ENCODE measurements at places on chromosomes 6 and 20.
A peak's percentile ranks its signal among the peaks of the same experiment; 100 is the strongest.

GRCh38 chr6:47134476-47135189, 92.5 kb upstream of the ADGRF1 start:
- DNase-seq, result no peak

GRCh38 chr6:53960311-53960710, 150.9 kb upstream of the MLIP start:
- DNase-seq, result no peak

- no peak for DNase-seq
These were observed 26.7 kb downstream of the GTSF1L start for GRCh38 chr20:43699941-43700565.

GRCh38 chr20:59822291-59823029, 111.0 kb downstream of the SYCP2 start:
- DNase-seq, result no peak

- DNase-seq, result no peak
These were observed 3.9 kb upstream of the WFDC2 start for GRCh38 chr20:45465491-45466266.

GRCh38 chr20:19620446-19620845, 137.6 kb upstream of the RIN2 start:
- DNase-seq, result no peak

DNA sequence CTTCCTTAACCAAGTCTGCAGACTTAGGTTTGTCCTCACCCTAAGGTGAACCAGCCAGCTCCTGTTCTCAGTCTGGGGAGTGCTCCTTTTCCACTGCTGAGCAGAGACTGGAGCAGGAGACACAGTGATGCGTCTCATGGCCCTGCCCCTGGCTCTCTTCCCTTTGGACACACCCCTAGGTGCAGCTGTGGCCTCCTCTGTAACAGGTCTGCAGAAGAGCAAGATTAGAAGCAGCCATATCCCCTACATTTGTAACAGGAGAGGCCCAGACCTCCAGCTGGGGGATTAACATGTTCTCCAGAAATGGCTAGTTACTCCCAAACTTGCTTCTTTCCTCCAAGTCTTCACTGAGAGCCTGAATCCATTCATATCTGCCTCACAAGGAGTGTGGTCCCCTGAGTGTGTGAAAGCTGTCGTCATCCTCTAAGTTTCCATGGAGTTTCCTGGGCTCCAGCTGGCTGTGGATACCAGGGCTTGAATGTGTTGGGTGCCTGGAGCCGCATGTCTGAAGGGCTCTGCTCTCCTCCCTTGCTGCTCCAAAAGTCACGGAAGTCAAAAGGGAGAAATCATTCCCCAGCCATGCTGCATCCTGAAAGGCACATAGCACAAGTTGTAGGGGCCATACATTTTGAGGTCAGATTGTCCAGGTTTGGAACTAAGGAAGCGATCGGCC, 57.7 kb downstream of the PPP1R14C start:
- no peak for DNase-seq

- DNase-seq, result no peak
These were observed 573.6 kb downstream of the PRKN start for GRCh38 chr6:162154001-162154400.

DNA sequence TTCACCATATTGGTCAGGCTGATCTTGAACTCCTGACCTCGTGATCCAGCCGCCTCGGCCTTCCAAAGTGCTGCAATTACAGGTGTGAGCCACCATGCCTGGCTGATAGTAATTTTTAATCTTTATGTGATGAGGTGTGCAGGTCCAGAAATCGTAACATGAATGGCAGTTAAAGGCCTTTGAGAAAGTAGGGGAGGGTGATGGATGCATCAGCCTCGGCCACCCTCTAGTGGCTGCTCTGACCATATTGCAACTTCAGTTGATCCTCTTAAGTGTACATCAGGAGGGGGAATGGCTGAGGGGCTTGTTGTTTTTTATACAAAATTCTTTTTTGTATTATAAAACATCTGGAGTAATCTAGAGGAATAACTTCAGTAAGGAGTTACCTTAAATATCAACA, 193.0 kb downstream of the ZFAND3 start:
- DNase-seq, result no peak

- no peak for DNase-seq
These were observed 140.4 kb downstream of the SAMD5 start for GRCh38 chr6:147648916-147649315.

DNA sequence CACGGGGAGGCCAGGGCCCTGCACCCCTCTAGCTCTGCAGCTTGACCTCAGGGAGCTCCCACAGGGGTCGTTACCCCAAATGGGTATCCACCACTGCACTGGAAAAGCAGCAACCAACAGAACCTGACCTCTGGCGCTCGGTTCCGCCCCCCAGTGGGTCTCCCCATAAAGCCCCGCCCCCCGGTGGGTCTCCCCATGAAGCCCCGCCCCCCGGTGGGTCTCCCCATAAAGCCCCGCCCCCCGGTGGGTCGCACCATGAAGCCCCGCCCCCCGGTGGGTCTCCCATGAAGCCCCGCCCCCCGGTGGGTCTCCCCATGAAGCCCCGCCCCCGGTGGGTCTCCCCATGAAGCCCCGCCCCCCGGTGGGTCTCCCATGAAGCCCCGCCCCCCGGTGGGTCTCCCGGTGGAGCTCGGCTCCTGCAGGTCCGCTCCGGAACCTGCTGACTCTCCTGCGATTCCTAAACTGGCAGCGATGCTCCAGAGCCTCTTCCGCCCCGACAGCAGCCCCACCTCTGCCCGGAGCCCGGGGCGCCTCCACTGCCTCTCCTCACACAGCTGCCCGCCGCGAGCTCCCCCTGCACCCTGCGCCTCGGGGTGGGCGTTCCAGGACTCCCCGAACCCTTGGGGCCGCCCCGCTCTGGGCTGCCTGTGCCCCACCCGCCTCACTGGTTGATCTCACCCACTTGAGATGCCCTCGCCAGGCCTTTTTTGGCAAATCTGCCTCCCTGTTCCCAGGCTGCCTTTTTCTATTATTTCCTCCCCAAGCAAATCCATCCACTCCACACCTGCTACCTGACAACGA, 12.1 kb downstream of the SLC2A4RG start:
- no peak for DNase-seq

DNA sequence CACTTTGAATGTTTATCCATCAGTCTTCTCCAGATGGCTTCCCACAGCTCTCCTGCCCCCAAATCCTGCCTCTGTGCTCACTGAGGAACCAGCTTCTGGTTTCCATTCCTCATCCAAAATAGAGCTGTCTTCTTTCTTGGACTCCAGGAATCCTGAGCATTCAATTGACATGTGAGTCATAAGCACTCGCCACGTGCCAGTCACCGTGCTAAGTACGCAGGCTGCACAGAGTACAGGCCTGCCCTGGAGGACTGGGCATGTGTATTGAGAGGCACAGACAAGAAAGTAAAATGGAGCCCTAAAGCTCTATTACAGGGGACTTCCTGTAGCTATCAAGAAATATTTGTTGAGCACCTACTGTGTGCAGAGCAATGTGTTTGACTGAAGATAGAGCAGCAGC, 39.7 kb upstream of the LRFN2 start:
- no peak for DNase-seq

DNA sequence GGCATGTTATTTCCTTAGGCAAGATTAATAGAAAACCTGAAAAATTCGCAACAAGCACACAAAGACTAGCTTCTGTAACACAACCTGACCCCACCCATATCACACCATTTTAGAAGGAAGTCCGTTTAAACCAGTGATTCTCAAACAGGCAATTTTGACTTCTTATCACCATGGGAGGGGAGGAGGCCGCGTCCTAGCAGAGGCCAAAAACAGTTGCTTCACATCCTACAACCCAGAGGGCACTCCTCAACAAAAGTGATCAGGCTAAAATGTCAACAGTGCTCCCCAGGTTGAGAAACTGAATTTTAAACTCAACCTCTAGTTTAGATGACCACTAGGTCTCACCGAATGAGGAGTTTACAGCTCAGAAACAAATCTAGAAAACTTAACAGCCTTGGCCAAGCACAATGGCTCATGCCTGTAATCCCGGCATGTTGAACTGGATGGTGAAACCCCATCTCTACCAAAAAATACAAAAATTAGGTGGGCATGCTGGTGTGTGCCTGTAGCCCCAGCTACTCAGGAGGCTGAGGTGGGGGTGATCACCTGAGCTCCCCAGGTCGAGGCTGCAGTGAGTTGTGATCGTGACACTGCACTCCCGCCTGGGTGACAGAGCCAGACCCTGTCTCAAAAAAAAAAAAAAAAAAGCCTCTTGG, 3.4 kb downstream of the SNX5 start:
- DNase-seq, result no peak

DNA sequence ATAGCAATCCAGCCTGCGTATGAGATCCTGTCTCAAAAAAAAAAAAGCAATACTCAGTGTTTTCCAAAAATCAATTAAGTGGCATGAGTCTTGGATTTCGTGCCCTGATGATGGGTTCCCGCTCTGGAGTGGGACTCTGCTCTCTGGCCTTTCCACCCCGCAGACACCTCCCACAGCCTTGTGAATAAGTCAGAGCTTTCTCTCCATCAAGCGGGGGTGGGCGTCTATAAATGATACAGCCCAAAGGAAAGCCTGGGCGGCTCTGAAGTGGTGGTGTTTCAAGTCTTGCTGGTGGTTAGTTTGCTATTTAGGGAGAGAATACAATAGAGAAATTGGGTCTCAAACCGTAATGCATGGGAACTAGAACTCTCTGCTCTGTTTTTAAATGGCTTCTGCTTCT, 52.5 kb upstream of the TAGAP start:
- DNase-seq, result peak; percentile 80

- DNase-seq, result no peak
These were observed 361.5 kb downstream of the EPM2A start for GRCh38 chr6:145373826-145374225.

DNA sequence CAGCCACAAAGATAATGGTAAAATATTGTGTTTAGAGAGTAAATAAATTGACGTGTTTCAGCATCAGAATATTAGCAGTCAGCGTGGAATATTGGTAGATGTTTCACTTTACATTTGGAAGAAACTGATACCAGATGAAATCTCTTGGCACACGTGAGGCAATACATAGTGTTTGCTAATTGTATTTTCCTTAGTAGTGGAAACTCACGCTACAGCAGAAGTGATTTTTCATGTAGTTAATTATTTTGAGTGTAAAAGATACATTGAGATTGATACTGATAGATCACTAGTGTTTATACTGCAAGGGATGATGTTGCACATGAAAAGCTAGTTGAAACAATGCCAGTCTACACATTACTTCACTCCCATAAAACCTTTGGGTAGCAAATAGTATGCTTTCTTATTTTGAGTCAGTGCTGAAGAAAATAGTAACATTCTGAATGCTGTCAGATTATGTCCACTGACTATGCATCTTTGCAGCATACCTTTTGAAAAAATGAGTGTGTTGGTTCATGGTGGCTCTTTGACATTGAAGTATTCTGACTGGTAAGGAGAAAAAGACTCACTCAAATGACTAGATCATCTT, 59.3 kb downstream of the CD2AP start:
- DNase-seq, result no peak

GRCh38 chr6:6635291-6635690, 46.8 kb downstream of the LY86 start:
- DNase-seq, result no peak

GRCh38 chr6:157086632-157087031, 236.7 kb downstream of the TMEM242 start:
- DNase-seq, result no peak

- peak; percentile 65 for DNase-seq
These were observed 637 bp downstream of the TRPC4AP start for GRCh38 chr20:35091816-35092523.

DNA sequence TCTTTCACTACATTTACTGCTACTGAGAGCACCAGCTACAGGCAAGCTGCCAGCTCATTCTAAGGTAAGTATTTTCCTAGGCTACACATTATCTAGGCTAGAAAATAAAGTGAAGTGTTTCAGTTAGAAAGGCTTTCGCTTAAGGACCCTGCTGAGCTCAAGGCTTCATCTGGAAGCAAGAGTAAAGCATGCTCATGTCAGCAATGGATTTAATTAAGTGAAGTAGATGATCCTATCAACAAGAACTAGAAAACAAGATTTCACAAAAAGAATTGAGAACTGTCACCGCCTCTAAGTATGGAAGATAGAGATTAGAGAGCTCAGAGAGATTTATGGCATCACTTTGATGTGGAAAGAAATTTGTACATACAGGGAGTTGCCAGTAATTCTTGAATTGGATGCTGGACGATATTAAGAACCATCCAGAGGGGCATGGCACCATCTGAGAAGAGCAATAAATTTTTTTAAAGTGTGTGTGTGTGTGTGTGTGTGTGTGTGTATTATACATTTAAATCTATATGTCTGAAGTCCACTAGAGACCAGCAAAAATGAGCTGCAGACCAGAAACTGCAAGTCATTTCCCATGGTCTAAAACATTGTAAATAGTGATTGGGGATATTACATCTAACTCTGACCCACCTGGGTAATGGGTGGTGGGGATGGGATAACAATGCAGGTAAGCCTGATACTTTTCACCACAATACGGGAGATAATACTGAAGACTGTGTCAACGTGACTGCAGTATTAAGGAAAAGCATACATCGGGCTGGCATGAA, 105.2 kb upstream of the MAP7 start:
- no peak for DNase-seq

GRCh38 chr20:59253779-59254319, 46.6 kb upstream of the EDN3 start:
- no peak for DNase-seq

GRCh38 chr6:69693762-69694161, 103.0 kb downstream of the LMBRD1 start:
- DNase-seq, result no peak

DNA sequence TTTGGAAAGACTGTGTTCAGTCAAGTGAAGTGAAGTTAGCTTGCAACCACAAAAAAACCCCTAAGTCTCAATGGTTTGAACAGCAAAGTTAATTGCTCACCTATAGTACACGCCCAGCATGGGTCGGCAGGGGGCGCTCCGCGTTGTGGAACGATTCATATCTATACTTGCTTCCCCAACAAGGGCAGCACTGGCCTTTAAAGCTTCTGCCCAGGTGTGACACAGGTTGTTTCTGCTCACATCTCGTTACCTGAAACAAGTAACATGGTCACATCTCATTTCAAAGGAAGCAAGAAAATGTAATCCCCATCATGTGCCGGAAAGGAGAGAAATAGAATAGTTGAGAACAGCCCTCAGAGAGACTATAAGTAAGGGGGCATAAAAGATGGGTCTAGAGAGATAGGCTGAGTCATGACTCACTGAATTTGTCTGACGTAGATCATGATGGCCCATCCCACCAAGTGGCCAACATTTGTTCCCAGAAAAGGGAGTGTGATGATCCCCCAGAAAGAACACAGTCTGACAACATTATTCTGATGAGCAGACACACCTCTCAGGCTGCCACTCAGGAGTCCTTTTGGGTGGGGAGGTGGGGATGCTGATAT, 29.0 kb downstream of the HNF4A start:
- peak; percentile 95 for DNase-seq

- no peak for DNase-seq
These were observed 603.9 kb downstream of the HDGFL1 start for GRCh38 chr6:23173234-23173633.

GRCh38 chr20:62603907-62604785, 38.2 kb upstream of the SLCO4A1 start:
- DNase-seq, result no peak

GRCh38 chr20:13337090-13337784, 116.2 kb downstream of the ISM1 start:
- DNase-seq, result no peak

DNA sequence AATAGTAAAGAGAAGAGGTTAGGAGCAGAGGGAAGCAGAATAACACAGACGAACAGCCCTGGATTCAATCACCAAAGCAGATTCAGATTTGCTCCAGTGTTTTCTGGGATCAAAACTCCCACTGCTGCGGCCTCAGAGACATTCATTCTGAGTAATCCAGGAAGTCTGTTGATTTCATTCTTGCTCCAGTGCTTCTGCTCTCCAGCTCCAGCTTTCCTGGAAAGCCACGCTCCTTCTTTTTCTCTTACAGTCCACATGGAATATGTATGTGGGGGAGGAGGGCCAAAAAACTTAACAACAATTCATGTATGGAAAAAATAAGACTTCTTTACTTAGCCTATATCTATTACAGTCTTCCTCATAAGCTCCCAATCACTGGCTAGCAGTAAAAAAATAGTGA, 26.4 kb upstream of the UST start:
- DNase-seq, result no peak

Data from activated CD8-positive, alpha-beta memory T cell treated with anti-CD3 and anti-CD28 coated beads, Interleukin-2, amount 50 U/mL, for 48 hours (primary cell).